Left renal pelvis (tissue), 4 donors: ENCODE measurements at places on chromosomes 1 and 21. TPM values are rescaled to one million over a fixed set of nuclear protein-coding genes. Genes with fewer than 3 reads are reported as not detected.

The BSDC1 gene
- 60.6 TPM for polyA plus RNA-seq

The TRAPPC10 gene
- polyA plus RNA-seq: 19.7 TPM

The PGLYRP4 gene
- not detected for polyA plus RNA-seq

DNA sequence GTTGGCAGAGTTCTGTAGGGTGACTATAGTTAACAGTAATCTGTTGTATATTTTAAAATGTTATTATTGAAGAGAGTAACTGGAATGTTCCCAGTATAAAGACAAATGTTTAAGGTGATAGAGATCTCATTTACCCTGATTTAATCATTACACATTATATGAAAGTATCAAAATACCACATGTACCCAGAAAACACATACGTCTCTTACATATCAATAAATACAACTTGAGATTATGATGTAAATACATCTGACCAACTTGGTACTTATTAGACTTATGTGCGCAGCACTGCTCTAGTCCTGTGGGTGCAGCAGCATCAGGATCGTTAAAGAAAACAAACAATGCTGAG lies 670 bp upstream of the PARK7 start:
- no peak for DNase-seq

- DNase-seq: no peak
Observed at GRCh38 chr1:114745291-114745690, 12.5 kb downstream of the CSDE1 start.

GRCh38 chr1:89724369-89725010 lies 91.6 kb downstream of the LRRC8C start:
- no peak for DNase-seq

DNA sequence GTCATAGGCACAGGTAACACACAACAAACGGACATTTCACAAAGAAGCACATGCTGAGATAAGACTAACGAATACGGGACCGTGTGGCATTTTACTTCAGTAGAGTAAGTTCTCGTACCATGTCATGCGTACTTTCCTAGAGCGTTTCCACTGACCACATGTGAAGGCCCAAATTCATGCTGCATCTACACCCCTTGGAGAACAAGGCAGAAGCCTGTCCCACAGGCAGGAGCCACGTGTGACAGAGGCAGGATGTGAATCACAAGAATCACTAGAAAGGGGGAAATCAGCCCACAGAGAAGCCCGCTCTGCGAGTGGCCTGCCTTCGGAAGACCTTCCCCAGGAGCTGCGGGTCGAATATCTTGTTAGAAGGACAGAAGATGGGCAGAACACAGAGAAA lies 41.8 kb downstream of the URB1 start:
- no peak for DNase-seq

DNA sequence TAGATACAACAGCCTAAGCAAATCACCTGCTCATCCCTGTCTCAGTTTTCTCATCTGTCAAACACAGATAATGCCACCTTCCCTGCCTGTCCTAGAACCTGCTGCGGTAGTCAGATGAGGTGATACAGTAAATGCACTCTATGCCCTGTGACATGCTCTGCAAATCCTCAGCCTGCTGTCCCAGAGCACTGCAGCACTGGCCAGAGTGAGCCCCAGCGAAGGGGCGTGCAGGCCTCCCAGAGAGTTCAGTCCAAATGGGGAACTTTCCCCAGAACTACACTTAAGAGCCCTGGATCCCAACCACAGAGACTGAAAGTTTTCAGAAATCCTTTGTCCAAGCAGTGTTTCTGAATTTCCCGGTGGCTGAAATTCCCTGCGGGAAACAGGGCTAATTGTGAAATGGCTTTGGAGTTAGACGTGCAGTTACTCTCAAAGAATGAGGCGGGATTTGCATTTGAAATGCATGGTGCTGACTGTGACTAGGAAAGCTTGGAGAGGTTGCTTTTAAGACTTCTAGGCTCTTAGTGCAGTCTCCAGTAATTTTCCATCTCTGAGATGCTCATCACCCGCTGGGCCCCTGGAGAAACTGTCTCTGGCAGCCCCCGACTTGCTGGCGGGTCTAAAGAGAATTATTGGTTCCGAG lies 206.5 kb upstream of the AJAP1 start:
- no peak for DNase-seq
